Hair follicular keratinocyte (primary cell): ENCODE measurements at places on chromosomes 2 and 18. TPM values are rescaled to one million over a fixed set of nuclear protein-coding genes. Genes with fewer than 3 reads are reported as not detected.

SLC38A11 gene
- not detected in 2 replicates for total RNA-seq

LINC00305 gene
- total RNA-seq, result not detected in 2 replicates

TLX2 gene
- total RNA-seq, result 0.08 TPM in 1 of 2 replicates, not detected in the other

RNF125 gene
- total RNA-seq, result 1.5 and 2.7 TPM in 2 replicates

KCNG2 gene
- not detected in 2 replicates for total RNA-seq

CXCR1 gene
- total RNA-seq, result 0.11 TPM in 1 of 2 replicates, not detected in the other

CHN1 gene
- 0.65 and 1.1 TPM in 2 replicates for total RNA-seq

GPR155 gene
- total RNA-seq, result 1.7 and 2.0 TPM in 2 replicates

GREB1L gene
- 1.8 and 3.6 TPM in 2 replicates for total RNA-seq

EFHD1 gene
- not detected in 2 replicates for total RNA-seq

AQP4 gene
- total RNA-seq, result not detected in 2 replicates

SIX2 gene
- total RNA-seq, result 0.08 TPM in 1 of 2 replicates, not detected in the other

CNGA3 gene
- not detected in 2 replicates for total RNA-seq

NOSTRIN gene
- total RNA-seq, result not detected in 2 replicates

ASTL gene
- not detected in 2 replicates for total RNA-seq

CRYGD gene
- not detected in 2 replicates for total RNA-seq

PFN4 gene
- total RNA-seq, result 0.39 TPM in 1 of 2 replicates, not detected in the other

MARCHF4 gene
- 0.72 and 1.0 TPM in 2 replicates for total RNA-seq

CRYBA2 gene
- total RNA-seq, result not detected in 2 replicates

NFATC1 gene
- 5.3 and 6.3 TPM in 2 replicates for total RNA-seq

HOXD9 gene
- not detected in 2 replicates for total RNA-seq

TANC1 gene
- total RNA-seq, result 17.3 and 19.3 TPM in 2 replicates

KIF5C gene
- total RNA-seq, result under 0.01 and 0.38 TPM in 2 replicates

MAP4K3 gene
- total RNA-seq, result 9.6 and 19.5 TPM in 2 replicates

TCF7L1 gene
- total RNA-seq, result 1.4 and 2.0 TPM in 2 replicates

UGT1A8 gene
- not detected in 2 replicates for total RNA-seq

C1QL2 gene
- not detected in 2 replicates for total RNA-seq

LOXHD1 gene
- not detected in 2 replicates for total RNA-seq

ANKRD30BL gene
- not detected in 2 replicates for total RNA-seq

HAT1 gene
- total RNA-seq, result 36.4 and 69.1 TPM in 2 replicates

DSG4 gene
- total RNA-seq, result under 0.01 TPM in 1 of 2 replicates, not detected in the other

EHD3 gene
- 4.1 and 4.7 TPM in 2 replicates for total RNA-seq

SERPINB10 gene
- total RNA-seq, result 0.08 TPM in 1 of 2 replicates, not detected in the other

SPHKAP gene
- not detected in 2 replicates for total RNA-seq

LRRC30 gene
- not detected in 2 replicates for total RNA-seq

ENOSF1 gene
- 20.1 and 29.3 TPM in 2 replicates for total RNA-seq
